GM12878 (cell line): ENCODE measurements at places on chromosomes 6 and 20.

GRCh38 chr6:11296449-11297375, 64.2 kb upstream of the NEDD9 start:
- DNase-seq: no peak
- no peak overlapping the region for H3K27ac ChIP-seq
- H3K27me3 ChIP-seq: no peaks in the 10 kb centered on the region
- H3K4me1 ChIP-seq: no peaks in the 10 kb centered on the region; the same call in 1 of the 2 replicates

DNA sequence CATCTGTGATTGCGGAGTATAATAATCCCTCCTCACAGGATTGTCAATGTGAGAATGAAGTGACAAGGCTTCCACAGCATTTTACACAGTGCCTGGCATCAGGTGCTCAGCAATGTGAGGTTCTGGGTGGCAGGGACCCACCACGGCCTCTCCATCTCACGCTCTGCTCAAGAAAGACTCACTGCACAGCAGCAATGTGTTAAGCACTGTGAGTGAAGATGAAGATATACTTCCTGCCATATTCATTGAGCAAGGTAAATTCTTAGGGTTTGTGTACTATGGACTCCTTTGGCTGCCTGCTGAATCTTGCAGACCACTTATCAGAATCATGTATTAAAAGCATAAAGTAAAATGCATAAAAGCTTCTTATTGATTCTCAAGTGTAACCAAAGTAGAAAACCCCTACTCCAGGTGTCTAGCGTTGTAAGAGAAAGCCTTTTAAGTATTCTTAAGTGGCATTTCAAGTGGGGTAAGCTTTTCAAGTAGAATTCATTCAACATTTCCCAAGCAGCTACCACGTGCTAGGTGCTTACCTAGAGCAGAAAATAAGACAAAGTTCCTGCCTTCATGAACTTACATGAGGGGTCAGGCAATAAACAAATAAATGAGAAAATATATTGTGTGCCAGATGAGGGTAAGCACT, 17.0 kb upstream of the MEP1A start:
- H3K27me3 ChIP-seq: no peaks in the 10 kb centered on the region
- no peaks in the 10 kb centered on the region for H3K4me1 ChIP-seq
- no peak for DNase-seq
- H3K36me3 ChIP-seq: no peaks in the 10 kb centered on the region
- no peak overlapping the region for H3K27ac ChIP-seq
- no peak overlapping the region for H3K4me3 ChIP-seq

DNA sequence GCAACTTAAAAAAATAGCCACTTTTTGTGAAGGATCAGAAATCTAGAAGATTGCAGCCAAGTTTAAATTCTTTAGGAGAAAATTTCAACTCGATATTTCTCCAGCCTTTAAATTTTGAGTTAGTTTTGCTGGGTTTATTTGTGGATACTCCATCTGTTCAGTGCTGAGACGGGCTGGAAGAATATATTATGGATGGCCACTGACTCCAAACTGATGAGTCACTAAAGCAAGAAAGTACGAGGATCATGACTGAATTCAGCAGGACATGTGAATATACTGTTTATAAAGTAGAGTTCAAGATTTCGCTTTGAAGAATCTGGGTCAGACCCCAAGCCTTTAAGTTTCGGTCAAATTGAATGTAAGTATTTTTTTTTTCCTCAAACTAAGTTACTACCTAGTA, 199.5 kb downstream of the ADGRB3 start:
- H3K27ac ChIP-seq: no peak overlapping the region
- H3K27me3 ChIP-seq: no peaks in the 10 kb centered on the region
- no peaks in the 10 kb centered on the region for H3K4me1 ChIP-seq
- no peak overlapping the region for H3K4me3 ChIP-seq
- no peaks in the 10 kb centered on the region for H3K36me3 ChIP-seq

DNA sequence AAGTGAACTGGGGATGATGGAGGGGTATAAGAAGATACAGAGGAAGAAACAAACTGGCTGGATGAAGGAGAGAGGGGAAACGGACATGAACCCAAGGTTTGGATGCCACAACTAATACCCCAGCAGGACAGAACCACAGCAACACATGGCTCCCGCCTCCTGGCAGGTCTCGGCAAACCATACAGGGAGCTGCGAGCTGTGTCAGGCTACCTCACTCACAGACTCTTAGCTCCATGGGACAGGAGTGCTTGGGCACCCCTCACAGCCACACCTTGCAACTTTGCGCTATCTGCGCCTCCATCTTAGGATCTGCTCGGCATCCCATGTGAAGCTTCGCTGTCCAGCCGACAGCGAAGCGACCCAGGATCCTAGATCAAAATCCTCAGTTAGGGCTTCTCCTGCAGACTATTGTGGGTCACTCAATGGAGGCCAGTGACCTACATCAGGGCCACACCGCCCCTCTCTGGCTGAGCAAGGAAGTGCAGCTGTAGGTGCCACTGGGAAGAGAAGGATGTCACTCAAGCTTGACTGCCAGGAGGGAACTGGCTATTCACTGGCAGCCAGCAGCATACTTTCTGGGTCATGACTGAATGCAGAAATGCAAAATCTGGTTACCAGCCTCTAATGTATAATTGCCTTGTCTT, 174.4 kb upstream of the RIN2 start:
- no peaks in the 10 kb centered on the region for H3K27me3 ChIP-seq
- H3K36me3 ChIP-seq: no peaks in the 10 kb centered on the region
- no peak overlapping the region for H3K4me3 ChIP-seq
- no peak overlapping the region for H3K27ac ChIP-seq
- H3K4me1 ChIP-seq: no peaks in the 10 kb centered on the region

- H3K4me3 ChIP-seq: no peak overlapping the region
- H3K27me3 ChIP-seq: no peaks in the 10 kb centered on the region
- H3K4me1 ChIP-seq: no peaks in the 10 kb centered on the region
Observed at GRCh38 chr6:123616016-123616415, 20.7 kb downstream of the TRDN start.

DNA sequence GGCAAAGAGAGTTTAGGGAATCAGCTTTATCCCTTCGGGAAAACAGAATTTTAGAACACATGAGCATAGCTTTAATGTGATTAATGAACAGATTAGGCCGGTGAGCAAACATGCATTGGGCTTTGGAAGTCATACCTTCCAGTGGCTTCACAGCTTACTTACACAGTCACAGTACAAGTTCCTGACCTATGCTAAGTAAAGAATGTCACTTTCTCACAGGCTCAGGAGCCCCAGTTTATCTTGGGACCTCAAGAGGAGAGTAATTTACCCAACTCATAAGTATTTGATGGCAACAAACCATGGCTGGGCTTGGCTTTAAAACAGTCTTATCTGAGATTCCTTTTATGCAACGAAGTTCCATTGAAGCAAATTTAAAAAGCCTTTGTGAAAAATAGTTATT, 195.9 kb downstream of the AKAP7 start:
- no peak overlapping the region for H3K27ac ChIP-seq
- H3K36me3 ChIP-seq: no peaks in the 10 kb centered on the region
- no peaks in the 10 kb centered on the region for H3K4me1 ChIP-seq
- DNase-seq: no peak
- H3K27me3 ChIP-seq: no peaks in the 10 kb centered on the region

- no peaks in the 10 kb centered on the region for H3K27me3 ChIP-seq
- H3K4me1 ChIP-seq: no peaks in the 10 kb centered on the region
- DNase-seq: no peak
- H3K36me3 ChIP-seq: no peaks in the 10 kb centered on the region
- H3K4me3 ChIP-seq: no peak overlapping the region
- no peak overlapping the region for H3K27ac ChIP-seq
Observed at GRCh38 chr6:162385980-162386379, 341.6 kb downstream of the PRKN start.

- peaks cover 28% of the 10 kb centered on the region for H3K4me1 ChIP-seq
- H3K4me3 ChIP-seq: no peak overlapping the region
- H3K27me3 ChIP-seq: no peaks in the 10 kb centered on the region
- no peak for DNase-seq
- peaks cover 4% of the 10 kb centered on the region; the same call in 1 of the 2 replicates for H3K36me3 ChIP-seq
Observed at GRCh38 chr20:25046736-25047666, 10.9 kb downstream of the ACSS1 start.

DNA sequence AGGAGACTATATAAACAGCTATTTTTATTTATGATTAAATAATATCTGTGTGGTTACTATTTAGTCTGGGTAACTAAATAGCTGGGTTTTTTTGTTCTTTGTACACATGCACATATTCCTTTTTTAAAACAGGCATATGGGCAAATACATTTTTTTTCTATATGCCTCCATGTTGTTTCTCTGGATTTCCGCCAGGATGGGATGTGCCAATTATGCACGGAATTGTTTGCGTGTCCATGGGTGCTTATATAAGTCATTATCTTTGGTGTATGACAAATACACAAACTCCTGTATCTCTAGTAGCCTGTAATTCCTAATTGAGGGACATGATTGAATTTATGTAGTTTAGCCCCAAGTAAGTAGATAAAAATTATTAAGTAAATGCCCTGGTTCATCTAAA, 226.9 kb downstream of the BCKDHB start:
- H3K36me3 ChIP-seq: no peaks in the 10 kb centered on the region
- DNase-seq: no peak
- H3K27ac ChIP-seq: no peak overlapping the region
- no peaks in the 10 kb centered on the region for H3K4me1 ChIP-seq

DNA sequence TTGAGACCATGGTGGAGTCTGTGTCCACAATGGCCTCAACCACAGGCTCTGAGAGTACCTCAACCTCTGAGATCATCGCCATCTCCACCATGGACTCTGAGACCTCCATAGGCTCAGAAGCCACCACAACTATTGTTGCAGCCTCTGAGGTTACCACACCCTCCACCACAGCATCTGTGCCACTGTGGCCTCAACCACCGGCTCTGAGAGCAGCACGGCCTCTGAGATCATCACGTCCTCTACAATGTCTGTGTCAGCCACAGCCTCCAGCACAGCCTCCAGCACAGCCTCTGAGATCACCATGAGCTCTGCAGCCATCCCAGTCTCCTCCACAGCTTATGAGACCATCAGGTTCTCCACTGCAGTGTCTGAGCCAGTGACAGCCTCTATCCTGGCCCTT, 19.4 kb upstream of the MUC21 start:
- no peaks in the 10 kb centered on the region for H3K36me3 ChIP-seq
- no peaks in the 10 kb centered on the region for H3K4me1 ChIP-seq
- no peak for DNase-seq
- H3K27ac ChIP-seq: no peak overlapping the region
- H3K4me3 ChIP-seq: no peak overlapping the region
- no peaks in the 10 kb centered on the region for H3K27me3 ChIP-seq

GRCh38 chr20:14696937-14697336, 359.5 kb upstream of the FLRT3 start:
- no peak for DNase-seq
- H3K27ac ChIP-seq: no peak overlapping the region
- H3K4me3 ChIP-seq: no peak overlapping the region

DNA sequence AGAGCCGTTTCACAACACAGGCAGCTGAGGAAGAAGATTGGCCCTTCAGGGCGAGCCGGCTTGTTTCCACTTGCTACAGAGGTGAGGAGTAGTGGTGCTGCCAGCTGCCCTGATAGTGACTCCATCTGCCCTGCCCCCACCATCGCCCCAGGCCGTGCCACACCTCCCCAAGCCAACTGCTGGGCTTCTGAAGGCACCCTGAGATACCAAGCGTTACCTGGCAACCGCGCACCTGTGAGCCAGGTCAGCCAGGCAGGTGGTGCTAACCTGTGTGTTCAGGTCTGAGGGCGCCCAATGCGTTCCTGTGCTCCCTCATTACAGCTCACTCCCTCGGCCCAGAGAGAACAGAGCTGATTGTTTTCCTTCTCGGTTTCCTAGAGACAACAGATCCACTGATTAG, 299.1 kb upstream of the ID4 start:
- no peak for DNase-seq
- H3K4me3 ChIP-seq: no peak overlapping the region
- H3K27ac ChIP-seq: no peak overlapping the region

DNA sequence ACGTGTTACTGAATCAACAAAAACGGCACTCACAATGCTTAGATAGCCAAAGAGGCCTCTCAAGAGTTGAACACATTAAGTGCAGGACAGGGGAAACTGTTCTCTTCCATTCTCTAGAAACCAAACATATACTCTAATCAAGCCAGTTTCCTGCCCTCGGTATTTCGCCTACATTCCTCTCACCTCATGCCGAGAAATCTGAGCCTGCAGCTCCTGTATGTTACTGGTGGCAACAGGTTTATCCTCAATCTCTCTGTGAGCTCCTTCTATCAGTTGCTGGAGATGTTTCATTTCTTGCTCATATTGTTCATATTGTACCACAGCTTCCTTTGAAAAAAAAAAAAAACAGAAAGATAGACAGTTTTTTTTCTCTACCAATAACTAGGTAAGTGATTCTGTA, 328.9 kb downstream of the SYNE1 start:
- no peak for DNase-seq
- no peaks in the 10 kb centered on the region for H3K4me1 ChIP-seq
- H3K36me3 ChIP-seq: no peaks in the 10 kb centered on the region
- H3K27me3 ChIP-seq: no peaks in the 10 kb centered on the region
- H3K4me3 ChIP-seq: no peak overlapping the region

GRCh38 chr6:148325316-148326068, 17.1 kb upstream of the SASH1 start:
- H3K4me1 ChIP-seq: no peaks in the 10 kb centered on the region
- no peak for DNase-seq
